ENCODE measurements at places on chromosomes 11 and 22.
A peak's percentile ranks its signal among the peaks of the same experiment; 100 is the strongest.

- DNase-seq: no peak
Measured at GRCh38 chr11:31812383-31813381, 1.6 kb upstream of the PAX6 start.

GRCh38 chr11:35167426-35167954 is 28.5 kb downstream of the CD44 start:
- peak; percentile 22 for DNase-seq

DNA sequence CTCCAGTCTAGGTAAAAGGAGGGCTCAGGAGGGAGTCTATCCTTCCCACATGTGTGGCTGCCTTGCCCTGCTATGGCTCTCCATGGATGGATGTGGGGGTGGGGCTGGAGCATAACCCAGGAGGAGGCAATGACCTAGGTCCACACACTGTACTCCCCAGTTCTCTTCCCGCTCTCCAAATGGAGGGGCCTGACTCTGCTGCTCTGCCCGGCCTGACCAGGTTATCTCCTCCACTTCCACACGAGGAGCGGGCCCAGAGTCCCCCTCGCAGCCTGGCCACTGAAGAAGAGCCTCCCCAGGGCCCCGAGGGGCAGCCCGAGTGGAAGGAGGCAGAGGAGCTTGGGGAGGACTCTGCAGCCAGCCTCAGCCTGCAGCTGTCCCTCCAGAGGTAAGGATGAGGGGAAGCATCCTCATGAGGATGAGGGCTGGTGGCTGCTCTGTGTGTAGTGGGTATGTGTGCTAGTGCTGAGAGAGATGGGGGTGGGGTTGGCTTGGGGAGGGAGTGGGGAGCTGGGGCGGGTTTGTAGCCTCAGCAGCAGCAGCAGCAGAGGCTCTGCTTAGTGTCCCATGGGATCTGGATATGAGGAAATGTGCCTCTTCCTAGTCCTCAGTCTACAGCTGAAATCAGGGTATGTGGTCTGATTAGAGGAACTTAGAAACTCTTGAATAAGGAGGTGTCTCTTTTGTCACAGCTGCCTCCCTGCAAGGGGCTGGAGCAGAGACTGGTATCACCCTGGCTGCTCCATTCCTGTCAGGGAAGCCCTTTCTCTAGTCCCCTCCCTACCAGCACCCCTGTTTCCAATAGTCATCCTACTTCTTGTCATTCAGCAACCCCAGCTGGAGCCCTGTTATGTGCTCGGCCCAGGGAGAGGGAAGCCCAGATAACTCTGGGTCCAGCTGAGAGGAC is 54.1 kb downstream of the CEP164 start:
- DNase-seq: no peak

DNA sequence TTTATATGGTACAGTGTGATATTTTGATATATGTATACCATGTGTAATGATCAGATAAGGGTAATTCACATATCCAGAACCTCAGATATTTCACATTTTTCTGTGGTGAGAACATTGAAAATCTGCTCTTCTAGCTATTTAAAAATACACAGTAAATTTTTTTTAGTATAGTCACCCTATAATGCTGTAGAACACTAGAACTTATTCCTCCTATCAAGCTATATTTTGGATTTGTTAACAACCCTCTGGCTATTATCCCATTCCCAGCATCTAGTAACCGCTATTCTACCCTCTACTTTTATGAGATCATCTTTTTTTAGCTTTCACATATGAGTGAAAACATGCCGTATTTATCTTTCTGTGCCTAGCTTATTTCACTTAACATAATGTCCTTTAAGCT is 65.5 kb upstream of the SYT9 start:
- DNase-seq: no peak

DNA sequence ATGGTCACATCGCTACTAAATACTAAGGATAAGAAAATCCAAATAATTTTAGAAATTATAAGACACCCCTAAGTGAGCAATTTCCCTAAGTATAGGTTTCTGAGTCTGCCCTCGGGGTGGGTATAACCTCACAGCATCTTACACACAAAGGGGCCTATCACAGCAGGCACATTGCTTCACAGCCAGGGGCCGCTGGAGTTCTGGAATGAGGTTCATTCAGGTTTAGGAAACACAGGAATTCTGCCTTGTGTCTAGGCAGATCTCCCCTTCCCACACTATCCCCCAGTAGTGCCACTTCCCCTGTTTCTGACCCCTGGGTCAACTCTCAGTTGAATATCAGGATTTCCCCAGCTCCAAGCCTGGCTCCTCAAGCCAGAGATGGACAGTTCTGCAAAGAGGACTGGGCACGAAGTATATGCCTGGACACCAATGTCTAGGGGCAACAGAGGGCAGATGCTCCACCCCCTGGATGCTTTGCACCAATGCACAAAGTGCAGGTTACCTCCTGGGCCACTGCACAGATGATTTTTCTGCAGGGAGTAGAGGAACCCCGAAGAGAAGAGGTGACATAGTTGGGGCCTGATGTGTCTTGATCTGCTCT is 11.4 kb downstream of the TUBA8 start:
- DNase-seq: no peak

DNA sequence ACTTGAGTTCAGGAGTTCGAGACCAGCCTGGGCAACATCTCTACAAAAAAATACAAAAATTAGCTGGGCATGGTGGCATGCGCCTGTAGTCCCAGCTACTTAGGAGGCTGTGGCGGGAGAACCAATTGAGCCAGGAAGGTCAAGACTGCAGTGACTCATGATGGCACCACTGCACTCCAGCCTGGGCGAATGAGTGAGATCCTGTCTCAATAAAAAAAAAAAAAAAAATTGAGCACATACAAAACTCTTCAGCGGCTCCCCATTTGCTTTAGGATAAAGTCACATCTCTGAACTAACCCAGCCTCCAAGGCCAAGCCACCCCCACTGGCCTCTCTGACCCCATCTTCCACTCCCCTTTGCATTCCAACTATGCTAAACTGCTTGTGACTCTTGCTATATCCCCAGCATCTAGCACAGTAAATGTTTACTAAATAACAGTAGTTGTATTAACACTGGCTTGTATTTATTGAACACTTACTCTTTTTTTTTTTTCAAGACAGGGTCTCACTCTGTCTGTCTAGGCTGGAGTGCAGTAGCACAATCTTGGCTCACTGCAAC is 28.9 kb downstream of the CREB3L1 start:
- no peak for DNase-seq

- no peak for DNase-seq
Measured at GRCh38 chr22:17359501-17359900, 9.8 kb upstream of the CECR2 start.

- no peak for DNase-seq
Measured at GRCh38 chr11:27011560-27012233, 17.8 kb downstream of the FIBIN start.

GRCh38 chr11:118928870-118929500 is 3.3 kb upstream of the BCL9L start:
- no peak for DNase-seq

- no peak for DNase-seq
Measured at GRCh38 chr11:81655351-81655750, 1078.3 kb downstream of the FAM181B start.

- no peak for DNase-seq
Measured at GRCh38 chr22:40951795-40952605, 822 bp downstream of the RBX1 start.

DNA sequence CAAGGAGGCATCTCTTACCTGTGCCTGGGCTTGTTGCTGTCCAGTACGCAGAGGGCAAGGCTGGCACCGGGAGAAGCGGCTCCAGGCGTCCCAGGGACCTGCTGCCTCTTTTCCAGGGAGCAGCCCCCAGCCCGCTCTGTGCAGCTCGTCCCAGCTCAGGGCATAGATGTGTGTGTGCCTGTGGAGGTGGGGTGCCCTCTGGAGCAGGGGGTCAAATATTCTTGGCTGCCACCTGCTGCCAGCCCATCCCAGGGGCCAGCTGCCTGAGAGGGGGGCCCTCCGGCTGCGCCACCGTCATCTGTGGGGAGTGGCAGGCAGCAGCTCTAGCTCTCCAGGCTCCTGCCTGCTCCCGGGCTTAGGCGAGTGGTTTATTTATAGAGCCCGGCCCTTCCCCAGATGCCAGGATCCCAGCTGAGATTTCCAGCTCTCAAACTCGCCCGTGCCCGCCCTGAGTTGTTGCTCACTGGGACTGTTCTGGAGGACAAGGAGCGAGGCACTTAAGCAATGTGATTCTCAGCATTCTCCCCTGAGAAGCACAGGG is 87.5 kb downstream of the RTL6 start:
- no peak for DNase-seq

DNA sequence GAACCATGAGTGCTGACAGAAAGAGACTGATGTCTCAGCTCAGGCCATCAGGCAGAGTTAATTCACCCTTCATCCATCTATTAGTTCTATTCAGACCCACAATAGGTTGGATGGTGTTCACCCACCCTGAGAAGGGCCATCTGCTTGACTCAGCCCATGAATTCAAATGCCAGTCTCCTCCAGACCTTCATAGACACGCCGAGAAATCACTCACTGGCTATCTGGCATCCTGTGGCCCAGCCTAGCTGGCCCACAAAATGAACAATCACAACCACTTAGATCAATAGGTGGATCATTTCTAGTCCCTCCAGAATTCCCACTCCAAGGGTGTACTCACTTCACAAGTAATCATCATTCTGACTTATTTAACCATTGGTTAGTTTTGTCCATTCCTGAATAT is 58.2 kb downstream of the MYEOV start:
- no peak for DNase-seq

DNA sequence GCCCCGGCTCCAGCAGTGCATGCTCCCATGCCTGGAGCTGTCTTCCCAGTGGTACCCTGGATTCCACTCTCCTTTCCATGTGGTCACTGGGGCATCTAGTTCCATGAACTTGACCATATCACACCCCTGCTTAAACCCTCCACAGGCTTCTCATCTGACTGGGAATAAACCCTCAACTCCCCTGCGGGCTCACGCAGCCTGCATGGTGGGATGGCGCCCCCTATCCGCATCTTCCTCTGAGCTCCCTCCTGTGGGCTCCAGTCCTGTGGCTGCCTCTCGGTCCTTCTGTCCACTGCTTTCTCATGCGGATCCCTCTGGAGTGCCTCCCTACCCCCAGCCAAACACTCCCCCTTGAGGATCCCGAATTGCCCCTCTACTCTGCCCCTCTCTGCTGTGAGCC is 41.4 kb upstream of the TTLL12 start:
- DNase-seq: no peak

DNA sequence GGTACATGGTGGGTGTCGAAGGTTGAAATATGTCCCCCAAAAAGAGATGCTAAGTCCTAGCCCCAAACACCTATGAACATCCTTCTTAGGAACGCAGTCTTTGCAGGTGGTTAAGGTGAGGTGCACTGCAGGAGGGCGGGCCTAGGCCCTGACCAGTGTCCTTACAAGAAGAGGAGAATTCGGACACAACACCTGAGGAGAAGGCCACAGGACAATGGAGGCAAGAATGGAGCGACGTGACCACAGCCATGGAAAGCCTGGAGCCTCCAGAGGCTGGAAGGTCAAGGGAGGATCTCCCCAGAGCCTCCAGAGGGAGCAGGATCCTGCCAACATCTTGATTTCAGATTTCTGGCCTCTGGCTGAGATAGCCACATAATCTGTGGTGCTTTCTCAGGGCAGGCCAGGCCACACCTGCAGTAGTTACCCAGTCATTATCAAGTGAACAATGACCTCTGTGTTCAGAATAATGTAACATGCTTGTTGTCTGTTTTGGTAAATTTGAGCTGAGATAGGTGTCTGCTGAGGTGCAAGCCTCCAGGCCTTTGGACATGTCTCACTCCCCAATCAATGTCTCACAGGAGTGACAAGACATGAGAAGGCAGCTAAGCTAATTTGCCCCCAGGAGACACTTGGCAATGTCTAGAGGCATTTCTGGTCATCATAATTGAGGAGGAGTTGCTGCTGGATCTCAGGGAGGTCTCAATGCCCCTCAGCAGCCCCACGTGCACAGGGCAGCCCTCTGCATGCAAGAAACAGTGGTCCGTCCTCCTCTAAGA is 498.9 kb downstream of the BRD1 start:
- no peak for DNase-seq

DNA sequence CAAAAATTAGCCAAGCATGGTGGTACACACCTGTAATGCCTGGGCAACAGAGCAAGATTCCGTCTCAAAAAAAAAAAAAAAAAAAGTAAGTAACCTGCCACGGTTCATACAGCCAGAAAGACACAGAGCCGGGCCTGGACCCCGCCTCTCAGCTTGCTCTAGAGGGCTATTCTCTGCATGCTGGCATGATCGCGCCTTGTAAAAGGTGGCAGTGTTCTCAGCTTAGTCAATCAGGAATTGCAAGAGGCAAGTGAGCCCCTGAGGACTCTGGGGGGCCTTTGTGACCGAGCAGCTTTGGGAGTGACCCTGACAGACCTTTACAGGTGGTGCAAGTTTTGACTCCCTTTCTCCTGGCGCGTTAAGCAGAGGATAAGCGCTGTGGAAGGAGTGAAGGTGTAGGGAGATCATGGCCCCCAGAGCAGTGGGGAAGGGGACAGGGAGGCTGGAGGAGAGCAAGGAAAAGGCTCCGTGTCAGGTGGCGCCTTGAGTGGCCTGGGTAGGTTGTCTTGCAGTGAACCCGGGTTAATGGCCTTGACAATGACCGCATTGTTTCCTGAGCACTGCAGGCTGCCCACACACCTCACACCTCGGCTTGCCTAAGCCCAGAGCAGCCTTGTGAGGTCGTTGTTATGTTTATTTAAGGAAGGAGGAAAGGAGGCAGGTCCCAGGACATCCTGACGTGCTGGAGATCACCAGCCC is 48.9 kb downstream of the CDPF1 start:
- DNase-seq: no peak

DNA sequence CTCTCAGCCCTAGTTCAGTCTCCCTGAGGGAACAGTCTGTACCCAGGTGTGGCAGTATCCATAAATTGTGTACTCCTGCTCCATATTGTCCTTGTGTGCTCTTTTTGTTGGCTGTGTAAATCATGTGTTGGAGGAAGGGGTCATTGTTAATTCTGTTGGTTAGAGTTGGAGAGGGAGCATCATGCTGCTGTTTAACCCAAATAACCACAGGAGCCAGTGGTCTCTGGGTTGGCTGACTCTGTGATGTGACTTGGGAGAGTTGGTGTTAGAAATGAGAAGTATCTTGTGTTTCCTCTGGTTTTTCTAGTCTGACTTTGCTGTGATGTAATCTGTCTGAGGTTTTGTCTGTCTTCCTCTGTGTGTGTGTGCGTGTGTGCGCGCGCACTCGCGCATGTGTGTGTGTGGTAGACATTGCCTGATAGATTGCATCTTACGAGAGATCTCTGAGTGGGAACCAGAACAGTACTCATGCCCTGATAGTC is 30.5 kb downstream of the CTNND1 start:
- no peak for DNase-seq

DNA sequence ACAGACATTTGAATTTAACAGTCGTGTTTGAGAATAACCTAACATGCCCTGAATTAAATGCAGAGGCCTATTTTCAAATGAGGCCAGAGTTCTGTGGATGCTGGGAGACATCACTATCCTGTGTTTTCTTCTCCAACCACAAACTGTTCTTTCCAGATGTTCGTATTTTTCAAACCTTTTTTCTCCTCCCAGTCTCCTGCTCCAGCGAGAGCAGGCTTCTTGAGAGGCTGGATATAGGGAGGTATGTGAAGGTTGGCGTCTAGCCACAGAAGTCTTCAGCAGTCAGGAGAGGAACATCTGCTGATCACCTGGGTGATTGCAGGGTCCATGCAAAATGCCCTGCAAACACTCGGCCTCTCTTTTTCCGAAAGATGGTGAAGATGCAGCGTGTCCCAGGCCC is 126.3 kb downstream of the C11orf91 start:
- DNase-seq: no peak

- DNase-seq: no peak
Measured at GRCh38 chr22:50221410-50222300, 20.8 kb downstream of the SELENOO start.
